ENCODE measurements at places on chromosomes 2 and 18. TPM values are rescaled to one million over a fixed set of nuclear protein-coding genes. Genes with fewer than 3 reads are reported as not detected.

The COLEC11 gene
- total RNA-seq: 13.5 TPM

- DNase-seq: no peak
Observed at GRCh38 chr2:189437926-189438325, 3.3 kb upstream of the WDR75 start.

DNA sequence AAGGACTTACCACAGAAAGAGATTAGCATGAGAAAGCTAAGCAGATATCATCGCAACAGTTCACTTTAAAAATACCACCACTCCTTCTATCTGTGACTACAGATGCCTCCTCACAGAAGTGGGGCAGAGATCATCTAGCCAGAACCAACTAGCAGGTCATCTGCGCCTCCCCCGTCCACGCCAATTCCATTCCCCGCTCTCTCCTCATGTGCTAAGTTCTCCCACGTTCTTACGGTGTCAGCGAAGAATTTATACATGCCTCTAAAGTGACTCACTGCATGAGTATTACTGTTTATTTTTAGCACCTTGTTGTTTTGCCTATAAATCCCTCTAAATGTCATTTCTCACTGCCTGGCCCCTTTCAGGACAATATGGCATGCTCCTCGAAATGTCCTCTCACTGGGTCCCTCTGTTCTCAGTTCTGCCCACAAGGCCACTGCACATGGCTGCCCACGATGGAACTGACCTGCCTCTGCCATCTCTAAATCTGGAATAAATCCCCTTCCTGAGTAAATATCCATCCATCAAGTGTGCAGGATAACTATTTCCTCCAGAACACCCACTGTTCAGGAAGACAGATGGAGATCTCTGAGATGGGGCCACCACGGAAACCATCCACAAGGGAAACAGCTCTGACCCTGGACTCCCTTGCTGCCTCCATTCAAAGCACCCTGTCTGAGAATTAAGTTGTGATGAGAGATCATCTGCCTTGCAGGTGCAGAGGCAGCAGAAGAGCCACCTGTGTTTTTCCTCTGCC lies 137.7 kb downstream of the IRS1 start:
- DNase-seq: no peak

DNA sequence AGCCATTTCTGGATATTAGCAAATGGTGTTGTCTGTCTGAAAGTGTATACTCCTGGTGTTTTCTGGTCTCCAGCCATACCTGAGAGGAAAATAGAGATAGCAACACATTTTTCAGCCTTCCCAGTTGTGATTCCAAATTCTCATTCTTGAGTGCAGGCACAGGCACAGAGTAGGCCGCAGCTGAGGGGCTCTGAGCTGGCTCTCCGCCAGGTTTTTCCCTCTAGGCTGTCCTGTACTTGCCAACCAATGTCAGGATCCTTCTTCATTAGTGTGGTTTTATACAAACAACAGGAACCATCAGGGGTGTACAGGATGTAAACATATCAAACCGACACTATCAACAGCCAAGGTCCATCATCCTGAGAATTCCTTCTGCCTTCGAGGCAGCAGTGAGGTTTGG lies 1733.6 kb upstream of the CELF4 start:
- no peak for DNase-seq

DNA sequence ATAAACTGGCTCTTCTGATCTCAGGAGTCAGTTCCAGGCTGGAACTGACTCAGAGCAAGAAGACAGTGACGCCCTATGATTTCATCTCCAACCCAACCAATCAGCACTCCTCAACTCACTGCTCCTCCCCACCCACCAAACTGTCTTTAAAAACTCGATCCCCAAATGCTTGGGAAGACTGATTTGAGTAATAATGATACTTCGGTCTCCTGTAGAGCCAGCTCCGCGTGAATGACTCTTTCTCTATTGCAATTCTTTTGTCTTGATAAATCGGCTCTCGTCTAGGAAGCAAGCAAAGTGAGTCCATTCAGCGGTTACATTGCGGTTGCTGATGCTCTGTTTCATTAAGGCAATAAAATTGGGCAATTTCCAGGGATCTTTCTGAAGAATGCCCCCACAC lies 1025.3 kb upstream of the CNTNAP5 start:
- no peak for DNase-seq

The PLB1 gene
- total RNA-seq: 2.2 TPM

The SCYGR2 gene
- total RNA-seq: not detected

The CELF4 gene
- not detected for total RNA-seq

- DNase-seq: no peak
Observed at GRCh38 chr2:240581811-240582210, 4.7 kb upstream of the CAPN10 start.

The PIKFYVE gene
- 51.3 TPM for total RNA-seq

The ATG16L1 gene
- total RNA-seq: 97.4 TPM

The SNORC gene
- not detected for total RNA-seq

GRCh38 chr2:130913891-130914290 lies 77.2 kb downstream of the ARHGEF4 start:
- DNase-seq: no peak

GRCh38 chr2:168722592-168722991 lies 79.8 kb upstream of the NOSTRIN start:
- DNase-seq: no peak

The POTEJ gene
- total RNA-seq: 0.27 TPM

DNA sequence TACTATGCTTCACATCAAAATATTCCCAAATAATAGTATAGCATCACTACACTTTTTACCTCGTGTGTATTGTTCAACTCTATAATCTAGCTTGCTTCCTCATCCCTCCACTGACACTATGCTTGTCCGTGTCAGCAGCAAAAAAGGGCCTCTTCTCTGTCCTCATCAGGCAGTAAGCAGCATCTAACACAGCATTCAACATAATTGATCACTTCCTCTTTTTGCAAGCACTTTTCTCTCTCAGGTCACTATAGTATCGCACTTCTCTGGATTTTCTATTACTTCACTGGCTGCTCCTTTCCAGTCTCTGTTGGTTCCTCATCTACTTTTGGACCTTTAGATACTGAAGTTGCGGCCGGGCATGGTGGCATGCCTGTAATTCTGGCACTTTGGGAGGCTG lies 64.9 kb upstream of the ZSWIM2 start:
- no peak for DNase-seq

DNA sequence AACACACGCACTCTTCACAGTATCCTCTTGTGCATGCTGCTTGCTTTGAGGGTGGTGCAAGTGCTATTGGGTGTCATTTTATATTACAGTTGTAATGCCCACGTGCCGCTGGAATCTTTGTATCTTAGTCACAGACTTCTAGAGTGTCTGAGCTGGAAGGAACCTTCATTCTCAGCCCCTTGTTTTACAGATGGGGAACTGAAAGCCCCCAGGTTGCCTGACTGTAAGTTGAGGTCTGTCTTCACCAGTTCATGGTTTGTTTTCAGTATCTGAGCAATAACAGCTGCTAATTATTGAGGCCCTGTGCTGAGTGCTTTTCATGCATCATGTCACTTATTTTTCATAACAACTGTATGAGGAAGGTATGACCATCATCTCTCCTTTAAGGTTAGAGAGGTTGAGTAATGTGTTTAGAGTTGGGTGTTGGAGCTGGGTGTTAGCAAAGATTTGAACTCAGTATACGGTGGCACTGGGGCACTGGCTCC lies 77.0 kb downstream of the PRKCE start:
- DNase-seq: no peak

The ST6GAL2 gene
- 44.8 TPM for total RNA-seq

GRCh38 chr2:84170979-84171378 lies 288.1 kb downstream of the SUCLG1 start:
- DNase-seq: no peak

DNA sequence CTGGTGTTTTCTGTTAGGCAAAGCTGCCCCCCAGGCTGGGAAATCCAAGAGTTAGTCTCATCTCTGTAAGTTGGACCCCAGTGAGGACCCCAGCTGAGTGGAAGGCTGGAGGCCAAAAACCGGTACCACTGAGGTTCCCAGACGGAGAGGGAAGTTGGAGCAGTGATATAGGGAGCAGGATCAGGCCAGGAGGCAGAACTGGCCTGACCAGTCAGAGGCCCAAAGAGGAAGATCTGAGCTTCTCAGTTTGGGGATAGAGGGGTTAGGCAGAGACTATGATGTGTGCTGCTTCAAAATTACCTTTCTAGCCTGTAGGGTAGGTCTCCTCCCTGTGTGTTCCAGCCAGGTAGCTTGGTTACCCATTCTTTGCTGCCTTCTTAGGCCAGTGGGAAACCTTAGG lies 4.6 kb upstream of the RNF181 start:
- DNase-seq: no peak

DNA sequence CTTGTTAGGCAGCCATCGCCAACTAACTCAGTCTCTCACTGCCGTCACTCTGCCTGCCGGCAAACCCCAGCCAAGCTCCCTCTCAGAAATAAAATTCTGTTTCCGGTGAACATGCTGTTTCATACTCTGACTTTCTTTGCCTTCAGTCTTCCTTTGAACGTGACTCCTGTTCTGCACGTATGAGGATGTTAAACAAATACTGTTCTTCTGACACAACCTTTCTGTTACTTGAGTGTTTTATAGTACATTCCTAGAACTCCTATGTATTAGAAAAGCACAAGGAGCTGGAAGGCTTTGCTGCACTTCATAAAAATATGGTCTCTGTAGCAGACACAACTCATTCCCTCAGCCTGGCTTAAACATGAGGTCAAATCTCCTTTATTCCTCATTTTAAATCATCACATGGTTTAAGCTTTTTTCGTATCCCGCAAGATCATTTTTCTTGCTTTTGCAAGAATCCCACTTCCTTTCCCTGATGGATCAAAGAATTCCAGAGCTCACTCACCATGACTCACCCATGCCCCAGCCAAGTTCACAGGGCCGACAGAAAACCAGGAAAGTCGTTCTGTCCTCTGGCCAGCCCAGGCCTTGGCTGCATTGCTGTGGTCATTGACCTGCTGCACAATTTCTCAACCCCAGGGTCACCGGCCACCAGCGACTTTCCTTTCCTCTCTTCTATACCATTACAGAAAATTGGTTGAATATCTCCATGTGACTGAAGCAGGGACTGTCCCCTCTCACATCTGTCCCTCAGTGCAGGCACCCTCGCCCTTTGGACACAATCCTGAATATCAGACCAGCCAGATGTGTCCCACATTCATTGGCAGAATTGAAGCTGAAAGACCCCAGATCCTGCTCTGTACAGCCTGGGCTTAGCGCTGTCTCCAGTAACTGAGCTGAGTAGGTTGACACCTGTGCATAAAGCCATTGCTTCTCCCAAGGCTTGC lies 183.1 kb upstream of the ARL4C start:
- DNase-seq: peak; percentile 21

The CPO gene
- total RNA-seq: 0.40 TPM

The RFTN2 gene
- total RNA-seq: 12.9 TPM

The AQP12B gene
- 0.13 TPM for total RNA-seq

- DNase-seq: no peak
Observed at GRCh38 chr2:12858786-12859185, 142.1 kb downstream of the TRIB2 start.

DNA sequence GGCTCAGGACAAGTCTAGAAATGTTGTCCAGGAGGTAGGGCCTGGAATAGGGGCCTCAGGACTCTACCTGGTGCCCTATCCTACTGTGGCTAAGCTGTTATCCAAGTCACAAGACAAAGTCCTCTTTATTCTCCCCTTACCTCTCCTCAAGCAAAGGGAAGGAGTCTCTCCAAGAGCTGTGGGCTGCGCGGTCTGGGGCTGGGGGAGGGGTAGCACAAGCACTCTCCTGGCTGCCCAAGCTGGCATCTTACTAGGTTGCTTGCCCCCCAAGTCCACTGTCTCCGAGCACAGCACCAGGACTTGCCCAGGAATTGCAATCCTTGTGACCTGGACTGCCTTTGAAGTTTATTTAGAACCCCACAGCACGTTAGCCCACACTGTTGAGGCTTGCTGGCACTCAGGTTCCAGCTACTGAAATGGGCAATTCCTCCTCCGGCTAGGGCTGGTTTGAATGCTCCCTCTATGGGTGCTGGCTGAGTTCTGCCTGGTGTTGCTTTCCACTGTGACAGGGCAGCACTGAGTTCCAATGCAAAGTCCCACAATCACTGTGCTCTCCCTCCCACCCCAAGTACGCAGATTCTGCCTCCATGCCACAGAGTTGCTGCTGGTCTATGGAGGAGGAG lies 18.5 kb downstream of the DHRS9 start:
- no peak for DNase-seq

DNA sequence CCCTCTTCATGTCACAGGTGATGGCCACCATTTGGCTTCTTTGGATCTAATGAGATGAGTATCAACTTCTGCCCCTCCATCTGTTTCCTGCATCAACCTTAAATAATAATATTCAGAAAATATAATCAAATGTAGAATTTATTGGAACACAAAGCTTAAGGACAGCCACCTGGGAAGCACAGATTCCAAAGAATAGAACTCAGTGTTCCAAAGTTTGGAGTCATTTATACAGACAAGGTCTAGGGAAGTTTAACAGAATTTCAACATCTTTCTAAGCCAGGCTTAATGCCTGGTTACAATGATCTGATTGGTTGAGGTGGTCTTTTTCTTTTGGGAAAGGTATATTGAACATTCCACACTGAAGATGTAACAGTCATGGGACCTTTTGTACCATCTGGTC lies 218.0 kb upstream of the PIEZO2 start:
- no peak for DNase-seq

GRCh38 chr2:240168546-240169361 lies 28.3 kb upstream of the OTOS start:
- no peak for DNase-seq

The NT5DC4 gene
- not detected for total RNA-seq

- DNase-seq: no peak
Observed at GRCh38 chr2:37681587-37681986, 10.1 kb upstream of the CDC42EP3 start.

DNA sequence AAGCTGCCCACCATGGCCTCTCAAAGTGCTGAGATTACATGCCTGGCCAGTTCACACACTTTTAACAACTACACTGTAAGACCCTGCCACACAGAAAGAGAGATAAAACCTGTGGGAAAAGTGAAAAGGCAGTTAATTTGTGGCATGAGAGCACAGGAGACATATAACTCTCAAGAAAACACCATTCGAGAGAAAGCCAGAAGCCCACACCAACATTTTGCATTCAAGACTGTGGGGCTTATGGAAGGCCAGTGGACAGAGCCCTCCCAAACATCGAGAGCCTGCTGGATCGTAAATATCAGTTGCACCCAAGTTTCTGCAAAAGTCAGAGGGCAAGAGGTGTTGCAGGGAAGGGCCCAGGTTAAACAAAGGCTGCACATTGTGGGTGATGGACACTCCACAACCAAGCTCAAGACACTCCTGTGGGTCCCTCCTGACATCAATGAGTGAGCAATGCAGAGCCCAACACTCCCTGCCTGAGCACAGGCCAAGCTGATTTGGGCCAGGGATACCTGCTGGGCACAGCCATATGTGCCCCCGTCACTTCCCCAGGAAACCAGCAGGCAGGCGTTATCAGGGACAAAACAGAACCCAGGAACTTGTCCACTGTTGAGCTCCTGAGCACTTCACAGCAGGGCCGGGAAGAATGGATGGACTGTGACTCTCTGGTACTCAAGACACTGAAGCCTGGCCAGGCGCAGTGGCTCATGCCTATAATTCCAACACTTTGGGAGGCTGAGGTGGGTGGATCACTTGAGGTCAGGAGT lies 114.4 kb downstream of the ZFP36L2 start:
- no peak for DNase-seq

The ZNF385B gene
- 1.3 TPM for total RNA-seq

The OTX1 gene
- not detected for total RNA-seq

- DNase-seq: peak; percentile 28
Observed at GRCh38 chr2:43005245-43005974, 213.0 kb upstream of the HAAO start.
